PC-9 (cell line): ENCODE measurements at places on chromosomes 6 and 20.

DNA sequence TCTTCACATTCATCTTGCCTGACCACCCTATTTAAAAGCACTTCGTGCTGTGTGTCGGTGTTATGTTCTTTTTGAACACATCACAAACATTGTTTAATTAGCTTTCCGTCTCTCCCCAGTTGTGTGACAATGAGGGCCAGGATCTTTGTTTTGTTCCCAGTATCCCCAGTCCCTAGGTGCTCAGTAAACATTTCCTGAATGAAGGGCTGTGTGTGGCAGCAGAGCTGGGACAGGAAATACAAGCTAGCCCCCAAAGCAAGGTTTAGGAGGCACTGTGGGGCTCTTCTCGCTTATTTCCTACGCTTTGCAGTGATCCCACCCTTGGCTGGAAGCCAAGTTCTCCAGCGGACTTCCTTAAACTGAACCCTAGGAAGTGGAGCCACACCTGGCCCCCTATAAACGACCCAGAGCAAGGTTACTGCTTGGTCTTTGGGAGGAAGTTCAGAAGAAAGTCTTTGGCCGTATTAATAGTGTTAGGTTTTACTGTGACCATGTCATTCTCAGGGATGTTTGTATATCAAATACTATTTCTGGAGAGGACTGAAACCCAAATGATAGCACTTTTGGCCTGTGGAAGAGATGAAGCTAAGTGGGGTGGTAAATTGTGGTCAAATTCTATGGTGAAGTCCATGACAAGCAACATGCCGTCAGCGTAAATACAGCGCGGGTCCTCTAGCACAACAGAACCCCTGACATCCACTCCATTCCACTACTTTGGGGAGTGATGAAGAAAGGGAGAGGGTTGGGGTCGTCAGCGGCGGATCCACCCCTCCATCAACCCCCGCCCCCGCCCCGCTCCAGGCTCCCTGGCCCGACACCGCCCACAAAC is 570 bp upstream of the FANCE start:
- H3K4me3 ChIP-seq = no peak overlapping the region; the same call in 1 of the 2 replicates
- no peak overlapping the region for H3K27ac ChIP-seq
- peaks cover 21% of the 10 kb centered on the region for H3K4me1 ChIP-seq

- peaks cover 94% of the 10 kb centered on the region for H3K27me3 ChIP-seq
- H3K36me3 ChIP-seq = no peaks in the 10 kb centered on the region
- H3K27ac ChIP-seq = no peak overlapping the region
These were observed 43.3 kb upstream of the IRF4 start for GRCh38 chr6:347951-348859.

DNA sequence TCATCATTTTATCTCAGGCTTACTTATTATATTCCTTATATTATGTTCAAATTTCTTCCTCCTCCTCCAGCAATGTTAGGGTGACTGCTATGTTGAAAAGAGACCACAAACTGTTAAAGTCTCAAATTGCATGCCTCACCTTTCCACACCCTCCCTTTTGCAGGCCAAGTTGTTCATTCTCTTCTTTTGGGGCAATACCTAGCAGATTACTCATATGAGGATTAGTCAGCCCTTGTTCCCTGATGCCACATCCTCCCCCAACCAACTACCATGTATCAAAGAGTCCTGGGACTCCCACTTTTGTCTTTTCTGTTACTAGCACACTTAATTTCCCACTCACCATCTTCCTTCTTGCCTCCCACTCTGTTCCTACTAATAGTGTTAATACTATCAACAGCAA is 434.7 kb downstream of the BCKDHB start:
- H3K4me1 ChIP-seq = peaks cover 16% of the 10 kb centered on the region
- H3K27me3 ChIP-seq = no peaks in the 10 kb centered on the region
- no peak overlapping the region for H3K4me3 ChIP-seq

GRCh38 chr6:148724428-148724827 is 22.4 kb upstream of the UST start:
- H3K4me3 ChIP-seq = no peak overlapping the region
- no peaks in the 10 kb centered on the region for H3K36me3 ChIP-seq
- DNase-seq = no peak
- H3K27ac ChIP-seq = no peak overlapping the region
- peaks cover 18% of the 10 kb centered on the region; the same call in 1 of the 2 replicates for H3K27me3 ChIP-seq
- H3K4me1 ChIP-seq = no peaks in the 10 kb centered on the region

DNA sequence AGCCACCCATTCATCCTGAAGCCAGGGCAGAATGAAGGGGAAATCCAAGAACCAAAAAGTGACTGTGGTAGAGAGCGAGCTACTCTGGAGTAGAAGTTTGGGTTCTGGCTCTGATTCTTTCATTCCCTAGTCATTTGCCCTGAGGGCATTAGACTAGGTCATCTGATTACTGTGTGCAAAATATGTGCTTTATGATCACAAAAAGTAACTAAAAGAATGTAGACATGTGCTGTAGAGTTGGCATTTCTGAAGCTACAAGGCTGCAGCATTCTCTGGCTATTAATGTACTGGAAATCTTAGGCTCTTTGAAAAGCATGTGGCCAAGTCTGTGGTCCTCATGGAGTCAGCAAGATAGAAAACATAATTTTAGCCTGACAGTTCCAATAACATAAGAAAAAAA is 94.2 kb downstream of the TBC1D7 start:
- H3K36me3 ChIP-seq = no peaks in the 10 kb centered on the region
- H3K4me3 ChIP-seq = no peak overlapping the region
- no peak for DNase-seq
- peaks cover 44% of the 10 kb centered on the region for H3K27me3 ChIP-seq
- no peak overlapping the region for H3K27ac ChIP-seq

DNA sequence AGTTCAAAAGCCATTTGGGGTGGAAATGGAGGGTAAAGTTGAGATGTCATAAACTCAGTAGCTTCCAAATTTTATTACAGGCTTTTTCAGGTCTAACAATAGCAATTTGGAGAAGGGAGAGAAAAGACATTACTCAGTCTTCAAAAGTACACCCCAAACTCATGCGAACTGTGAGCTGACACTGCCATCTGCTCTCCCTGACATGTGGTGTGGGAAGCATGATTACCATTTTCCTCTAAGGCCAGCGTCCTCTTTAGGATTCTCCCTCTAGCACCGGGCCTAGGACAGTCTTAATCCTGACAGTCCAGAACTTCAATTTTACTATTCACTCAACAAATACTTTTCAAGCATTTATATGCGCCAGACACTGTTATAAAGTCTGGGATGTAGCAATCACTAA is 536.0 kb upstream of the JARID2 start:
- peaks cover 60% of the 10 kb centered on the region for H3K4me1 ChIP-seq
- no peak for DNase-seq
- H3K36me3 ChIP-seq = no peaks in the 10 kb centered on the region
- H3K27me3 ChIP-seq = no peaks in the 10 kb centered on the region
- H3K4me3 ChIP-seq = no peak overlapping the region
- H3K27ac ChIP-seq = peak overlapping the region; percentile 91

DNA sequence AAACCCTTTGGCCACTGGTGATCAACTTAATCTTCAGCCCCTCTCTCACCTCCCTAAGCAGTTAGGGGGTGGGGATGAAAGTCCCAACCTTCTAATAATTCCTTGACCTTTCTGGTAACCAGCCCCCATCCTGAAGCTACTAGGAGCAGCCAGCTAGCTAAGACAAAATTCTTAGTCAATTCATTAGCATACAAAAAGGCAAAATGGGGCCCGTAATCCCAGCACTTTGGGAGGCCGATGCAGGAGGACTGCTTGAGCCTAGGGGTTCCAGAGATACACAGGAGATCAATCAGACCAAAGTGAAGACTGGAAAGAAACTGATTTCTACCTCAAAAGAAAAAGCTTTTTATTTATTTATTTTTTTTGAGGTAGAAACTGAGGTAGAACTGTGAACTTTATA is 1.8 kb downstream of the ASCC3 start:
- no peak overlapping the region for H3K4me3 ChIP-seq
- H3K27ac ChIP-seq = no peak overlapping the region
- H3K4me1 ChIP-seq = peaks cover 25% of the 10 kb centered on the region
- H3K36me3 ChIP-seq = no peaks in the 10 kb centered on the region

DNA sequence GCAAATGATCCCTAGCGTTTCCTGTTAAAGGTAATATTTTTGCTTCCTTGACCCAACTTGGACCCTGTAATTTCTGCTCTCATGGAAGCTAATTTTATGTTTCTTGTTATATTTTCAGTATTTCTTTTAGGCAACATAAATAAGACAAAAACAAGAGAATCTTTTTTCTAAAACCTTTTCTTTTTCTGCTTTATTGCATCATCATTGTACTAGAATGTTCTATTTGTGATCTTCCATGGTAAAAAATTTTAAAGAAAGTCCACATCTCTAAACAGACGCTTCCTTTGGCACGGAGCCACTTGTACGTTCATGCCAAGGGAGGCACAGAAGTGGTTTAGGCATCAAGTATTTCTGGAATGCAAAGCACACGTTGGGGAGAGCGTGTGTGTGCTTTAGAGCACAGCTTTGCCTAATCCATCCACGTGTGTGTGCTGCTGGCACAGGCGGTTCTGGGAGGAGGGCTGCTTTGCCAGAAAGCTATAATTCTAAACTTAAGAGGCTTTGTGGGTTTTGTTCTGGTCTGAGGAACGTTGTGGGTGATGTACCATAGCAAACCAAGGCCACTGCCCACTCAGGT is 98.3 kb downstream of the SASH1 start:
- DNase-seq = peak; percentile 91
- no peak overlapping the region for H3K4me3 ChIP-seq
- H3K36me3 ChIP-seq = no peaks in the 10 kb centered on the region
- H3K27me3 ChIP-seq = no peaks in the 10 kb centered on the region

DNA sequence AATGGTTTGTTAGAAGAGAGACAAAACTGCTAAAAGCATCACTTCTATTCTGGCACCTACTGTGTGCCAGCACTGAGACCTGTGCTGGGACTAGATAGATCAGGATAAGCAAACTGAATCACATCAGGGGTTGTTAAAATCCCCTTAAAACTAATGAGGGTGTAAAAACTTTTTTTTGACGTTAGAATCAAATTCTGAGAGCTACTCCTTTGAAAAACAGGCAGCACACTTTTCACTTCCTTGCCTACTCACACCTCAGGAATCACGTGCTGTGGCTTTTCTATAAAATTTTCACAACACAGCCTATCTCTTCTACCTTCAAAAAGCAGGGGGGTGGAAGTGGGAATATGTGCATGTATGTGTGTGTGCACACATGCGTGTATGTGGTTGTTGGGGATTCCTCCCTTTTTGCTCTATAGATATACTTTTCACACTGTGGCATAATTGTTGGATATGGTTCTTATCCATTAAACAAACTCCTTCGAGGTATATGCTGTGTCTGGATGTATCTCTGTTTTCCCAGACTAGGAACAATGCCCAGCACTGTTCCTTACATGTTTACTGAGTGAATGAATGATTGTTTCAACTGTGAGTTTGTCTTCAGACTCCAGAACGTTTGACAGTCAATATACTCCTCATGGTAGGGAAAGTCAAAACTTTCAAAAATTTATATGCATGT is 105.4 kb downstream of the FYN start:
- no peaks in the 10 kb centered on the region for H3K4me1 ChIP-seq
- H3K27ac ChIP-seq = no peak overlapping the region
- no peaks in the 10 kb centered on the region for H3K36me3 ChIP-seq
- no peak for DNase-seq
- H3K27me3 ChIP-seq = no peaks in the 10 kb centered on the region

DNA sequence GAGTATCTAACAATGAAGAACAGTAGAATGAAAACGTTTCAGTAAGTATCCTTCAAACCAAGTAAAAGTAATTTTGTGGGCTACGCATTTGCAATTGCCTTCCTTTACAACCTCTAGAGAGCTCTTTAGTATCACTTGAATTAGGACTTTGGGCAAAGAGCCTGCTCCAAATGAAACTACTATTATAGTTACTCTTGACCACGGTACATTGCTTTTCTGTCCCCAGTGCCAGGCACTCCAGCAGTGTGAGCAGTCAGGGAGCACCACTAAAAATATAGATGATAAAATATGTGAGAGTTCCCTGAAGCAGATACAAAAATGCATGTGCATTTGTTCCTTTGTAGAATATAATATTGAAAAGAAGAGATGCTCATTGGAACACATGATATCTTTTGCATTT is 450.1 kb upstream of the MANEA start:
- no peaks in the 10 kb centered on the region for H3K36me3 ChIP-seq
- H3K4me3 ChIP-seq = no peak overlapping the region

GRCh38 chr20:19977373-19977770 is 39.8 kb upstream of the NAA20 start:
- H3K36me3 ChIP-seq = peaks cover 9% of the 10 kb centered on the region; the same call in 1 of the 2 replicates
- H3K4me3 ChIP-seq = peak overlapping the region; percentile 93
- no peaks in the 10 kb centered on the region for H3K27me3 ChIP-seq
- peaks cover 56% of the 10 kb centered on the region for H3K4me1 ChIP-seq
- DNase-seq = no peak
